ENCODE measurements at places on chromosomes 7 and 10. TPM values are rescaled to one million over a fixed set of nuclear protein-coding genes. Genes with fewer than 3 reads are reported as not detected.

The RBM48 gene
- total RNA-seq, result 15.9 TPM

- no peak for DNase-seq
These were observed 500.9 kb downstream of the NEBL start for GRCh38 chr10:20396205-20396604.

DNA sequence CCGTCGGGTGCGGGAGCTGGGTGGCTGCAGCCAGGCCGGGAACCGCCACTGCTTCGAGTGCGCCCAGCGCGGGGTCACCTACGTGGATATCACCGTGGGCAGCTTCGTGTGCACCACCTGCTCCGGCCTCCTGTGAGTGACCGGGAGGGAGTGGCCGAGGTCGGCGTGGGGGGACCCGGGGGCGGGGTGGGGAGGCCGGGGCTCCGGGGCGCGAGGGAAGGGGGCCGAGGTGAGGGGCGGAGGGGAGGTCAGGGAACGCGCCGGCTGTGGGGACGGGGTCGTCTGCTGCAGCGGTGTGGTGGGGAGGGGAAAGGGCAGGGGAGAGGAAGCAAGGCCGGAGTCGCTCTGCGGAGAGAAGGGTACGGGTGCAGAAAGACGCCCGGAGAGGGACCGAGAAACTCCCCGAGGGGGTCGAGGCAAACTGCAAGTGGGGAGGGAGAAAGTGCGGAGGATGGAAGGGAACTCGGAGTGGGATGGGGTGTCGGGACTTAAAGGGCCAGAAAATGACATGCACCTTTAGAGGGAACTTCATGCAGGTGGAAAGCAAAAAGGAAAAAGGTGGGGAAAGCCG, 518 bp downstream of the AGFG2 start:
- no peak for DNase-seq

DNA sequence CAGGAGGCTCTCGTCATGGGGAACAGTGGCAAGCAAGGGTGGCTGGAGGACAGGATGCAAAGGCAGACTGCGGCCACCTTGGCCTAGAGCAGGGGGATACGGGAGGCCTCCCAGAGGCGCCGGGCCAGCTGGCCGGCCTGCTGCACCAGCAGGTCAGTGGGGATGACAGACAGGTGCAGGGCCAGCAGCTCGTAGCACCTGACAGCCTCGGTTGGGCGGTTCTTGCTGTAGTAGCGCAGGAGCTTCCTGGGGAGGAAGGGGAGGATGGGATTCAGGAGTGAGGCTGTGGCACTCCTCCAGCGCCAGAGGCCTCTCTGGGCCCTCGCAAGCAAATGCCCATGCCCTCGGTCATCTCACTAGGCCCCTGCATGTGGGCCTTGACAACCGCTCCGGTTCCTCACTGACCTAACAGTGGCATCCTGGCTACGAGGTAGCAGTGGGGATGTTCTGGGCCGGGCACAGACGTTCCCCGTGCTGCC, 2.5 kb upstream of the PYROXD2 start:
- DNase-seq, result no peak

- DNase-seq, result peak; percentile 52
These were observed 180.5 kb upstream of the ASAH2 start for GRCh38 chr10:50431791-50432190.

The SEMA3D gene
- 0.20 TPM for total RNA-seq

The MBL2 gene
- total RNA-seq, result not detected

DNA sequence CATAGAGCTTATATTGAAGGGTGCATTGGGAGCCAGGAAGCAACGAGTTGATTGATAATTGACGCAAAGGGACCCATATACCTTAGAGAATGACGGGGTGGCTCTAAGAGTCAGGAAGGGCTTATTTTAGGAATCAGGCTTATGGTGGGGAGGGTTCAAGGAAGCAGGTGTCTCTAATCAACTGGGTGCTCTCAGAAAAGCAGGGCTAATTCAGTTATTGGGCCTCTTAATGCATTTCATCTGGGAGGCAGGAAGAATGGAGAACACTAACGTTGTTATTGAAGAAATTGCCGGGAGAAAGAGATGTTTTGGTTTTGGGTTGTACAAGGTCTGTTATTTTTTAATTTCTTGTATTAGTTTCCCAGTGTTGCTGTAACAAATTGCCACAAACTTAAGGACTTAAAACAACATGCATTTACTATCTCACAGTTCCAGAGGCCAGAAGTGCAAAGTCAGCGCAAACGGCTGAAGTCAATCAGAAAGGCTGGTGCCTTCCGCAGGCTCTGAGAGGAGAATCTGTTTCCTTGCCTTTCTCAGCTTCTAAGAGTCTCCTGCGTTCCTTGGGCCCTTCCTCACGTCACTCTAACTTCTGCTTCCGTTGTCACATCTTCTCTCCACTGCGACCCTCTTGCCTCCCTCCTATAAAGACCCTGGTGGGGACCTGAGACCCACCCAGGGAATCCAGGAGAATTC, 328.4 kb upstream of the C7orf33 start:
- no peak for DNase-seq

The ZNF107 gene
- 8.1 TPM for total RNA-seq

- DNase-seq, result peak; percentile 23
These were observed 32.5 kb upstream of the EIF4H start for GRCh38 chr7:74141705-74142104.

GRCh38 chr7:2638224-2638991, 6.6 kb downstream of the TTYH3 start:
- DNase-seq, result no peak

DNA sequence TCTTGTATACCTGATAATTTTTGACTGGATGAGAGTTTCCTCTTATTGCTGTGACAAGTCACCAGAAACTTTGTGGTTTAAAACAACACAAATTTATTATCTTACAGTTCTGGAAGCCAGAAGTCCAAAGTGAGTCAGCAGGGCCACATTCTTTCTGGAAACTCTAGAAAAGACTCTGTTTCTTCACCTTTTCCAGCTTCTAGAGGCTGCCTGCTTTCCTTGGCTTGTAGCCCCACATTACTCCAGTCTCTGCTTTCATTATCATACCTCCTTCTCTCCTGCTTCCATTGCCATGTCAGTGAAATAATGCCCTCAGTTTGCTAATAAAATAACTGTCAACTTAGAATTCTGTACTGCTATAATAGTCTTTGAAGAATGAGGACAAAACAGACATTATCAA, 65.3 kb downstream of the VCL start:
- no peak for DNase-seq

- no peak for DNase-seq
These were observed 1.8 kb downstream of the HNRNPF start for GRCh38 chr10:43407148-43407575.

DNA sequence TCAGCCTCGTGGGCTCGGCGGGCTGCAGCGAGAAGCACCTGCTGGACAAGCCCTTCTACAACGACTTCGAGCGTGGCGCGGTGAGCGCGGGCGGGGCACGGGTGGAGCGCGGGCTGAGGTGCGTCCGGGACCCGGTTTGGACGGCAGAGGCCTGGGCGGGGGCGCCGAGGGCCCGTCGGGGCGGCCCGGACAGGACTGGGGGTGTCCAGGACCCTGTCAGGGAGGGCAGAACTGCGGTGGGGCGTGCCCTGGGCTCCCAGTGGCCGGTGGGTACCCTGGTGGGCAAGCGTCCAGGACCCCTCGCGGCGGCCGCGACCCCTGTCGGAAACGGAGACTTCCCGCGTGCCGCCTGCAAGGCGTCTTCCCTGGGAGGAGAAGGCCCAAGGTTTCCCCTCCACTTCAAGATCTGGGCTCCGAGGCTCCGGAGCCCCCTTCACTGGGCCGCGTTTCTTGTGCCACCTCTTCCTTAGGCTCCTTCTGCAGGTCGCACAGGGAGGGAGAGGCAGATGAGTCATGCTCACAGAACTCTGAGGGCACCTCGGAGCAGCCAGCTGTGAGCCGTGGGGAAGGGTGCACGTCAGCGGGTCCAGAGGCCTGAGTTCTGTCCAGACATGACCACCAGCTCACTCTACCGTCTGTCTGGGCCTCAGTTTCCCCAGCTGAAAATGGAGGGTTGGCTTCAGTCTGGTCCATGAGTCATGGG, 485 bp downstream of the ALOX5 start:
- DNase-seq, result peak; percentile 54

The CADPS2 gene
- 8.7 TPM for total RNA-seq

- no peak for DNase-seq
These were observed 106.4 kb downstream of the CH25H start for GRCh38 chr10:89100680-89101079.

The CRTAC1 gene
- total RNA-seq, result 0.17 TPM

The LMOD2 gene
- total RNA-seq, result not detected

The PVRIG gene
- not detected for total RNA-seq

- peak; percentile 7 for DNase-seq
These were observed 1.5 kb upstream of the GRIFIN start for GRCh38 chr7:2477447-2478398.

DNA sequence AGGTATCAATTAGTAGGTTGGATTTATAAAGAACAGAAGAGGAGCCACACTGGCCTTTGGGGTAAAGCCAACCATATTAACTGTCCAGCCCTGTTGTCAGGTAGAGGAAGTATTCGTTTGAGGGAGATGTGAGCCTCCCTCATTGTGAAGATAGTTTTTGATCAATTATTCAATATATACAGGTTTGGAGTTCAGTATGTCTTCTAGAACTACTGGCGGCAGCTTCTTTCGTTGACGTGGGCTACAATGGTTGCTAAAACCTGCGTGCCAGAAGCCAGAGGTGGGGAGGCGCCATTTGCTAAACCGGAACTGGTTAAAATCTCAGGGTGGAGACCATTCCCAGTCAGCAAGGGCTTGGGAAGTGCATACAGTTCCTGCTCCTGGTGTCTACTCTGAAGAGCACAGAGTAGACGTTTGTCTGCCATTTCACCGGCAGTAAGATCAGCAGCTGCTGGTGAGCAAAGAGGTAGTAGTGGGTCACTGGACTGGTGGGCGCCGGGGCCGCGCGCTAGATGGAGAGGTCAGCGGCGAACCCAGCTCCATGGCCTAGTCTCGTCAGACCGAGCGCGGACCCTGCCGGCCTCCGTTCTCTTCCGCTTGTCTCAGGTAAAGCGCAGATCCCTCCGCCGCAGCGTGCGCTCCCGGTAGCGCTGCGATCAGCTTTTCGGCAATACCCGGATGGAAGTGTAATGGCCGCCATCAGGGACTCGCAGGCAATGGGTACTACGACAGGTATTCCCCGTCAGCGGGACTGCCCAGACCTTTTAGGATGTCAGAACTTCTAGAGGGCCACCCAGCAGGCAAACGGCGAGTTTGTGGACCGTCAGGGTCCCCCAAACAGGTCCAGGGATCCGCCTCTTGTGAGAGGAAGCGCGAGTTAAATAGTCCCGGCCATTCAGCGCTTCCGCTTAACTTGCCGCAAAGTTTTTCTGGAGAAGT, at the start of gene ZNF518A:
TSS of gene ZNF518A (plus strand) at position 911 of the 939 bp plus-strand sequence. CDS start 26,026 bp downstream, outside the sequence.
- DNase-seq, result peak; percentile 85

DNA sequence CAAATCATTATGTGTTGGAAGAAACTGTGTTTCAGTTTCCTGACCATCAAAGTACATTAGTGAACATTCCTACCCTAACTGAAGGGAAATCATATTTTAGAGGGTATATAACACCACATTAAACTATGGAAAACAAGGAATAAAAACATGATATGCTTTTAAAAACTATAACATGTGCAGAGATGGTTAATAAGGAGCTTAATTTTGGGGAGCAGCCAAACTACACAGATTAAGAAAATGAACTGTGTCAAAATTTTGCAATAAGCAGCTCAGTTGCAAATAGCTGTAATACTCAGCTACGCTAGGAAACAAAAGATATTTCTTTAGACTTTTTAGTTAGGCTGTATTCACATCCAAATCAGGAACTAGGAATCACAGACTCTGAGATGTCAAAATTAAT, 1115.7 kb upstream of the CELF2 start:
- DNase-seq, result no peak

DNA sequence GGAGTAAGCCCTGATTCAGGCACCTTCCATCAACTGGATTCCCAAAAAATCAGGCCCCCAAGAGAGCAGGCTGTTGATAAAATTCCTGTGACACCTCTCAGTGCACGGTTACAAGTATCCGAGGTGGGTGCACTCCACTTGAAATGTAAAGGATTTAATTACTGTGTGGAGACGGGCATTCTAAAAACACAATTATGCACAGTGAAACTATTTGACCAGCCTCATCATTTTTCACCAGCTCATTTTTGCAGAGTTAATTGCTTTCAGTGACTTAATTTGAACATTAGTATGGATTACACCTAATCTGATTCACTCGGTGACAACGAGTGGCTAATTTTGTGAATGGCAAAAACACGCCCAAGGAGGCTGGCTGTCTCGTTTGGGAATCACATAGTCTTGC, 2.3 kb downstream of the FOXL3 start:
- DNase-seq, result no peak

DNA sequence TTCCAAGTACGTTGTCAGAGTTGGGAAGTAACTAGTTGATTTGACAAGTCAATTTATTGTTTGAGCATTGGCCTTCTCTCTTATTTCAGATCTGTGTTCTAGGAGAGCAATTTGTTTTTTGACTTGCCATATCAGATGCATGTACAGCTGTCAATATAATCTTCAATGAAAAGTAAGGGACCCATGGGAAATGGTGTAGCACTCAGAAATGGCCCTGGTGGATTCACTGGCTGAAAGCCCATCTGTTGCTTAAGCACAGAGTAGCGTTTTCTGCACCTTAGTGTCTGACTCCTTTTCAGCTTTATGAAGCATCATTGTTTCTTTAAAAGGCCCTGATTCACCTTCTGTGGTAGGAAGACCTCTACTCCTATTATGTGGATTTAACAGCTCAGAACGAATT, 10.2 kb downstream of the GARS1 start:
- no peak for DNase-seq

The KCNIP2 gene
- not detected for total RNA-seq

GRCh38 chr10:85863301-85864172, 503.1 kb downstream of the GRID1 start:
- DNase-seq, result no peak

GRCh38 chr10:89805599-89806013, 104.2 kb downstream of the KIF20B start:
- DNase-seq, result no peak

DNA sequence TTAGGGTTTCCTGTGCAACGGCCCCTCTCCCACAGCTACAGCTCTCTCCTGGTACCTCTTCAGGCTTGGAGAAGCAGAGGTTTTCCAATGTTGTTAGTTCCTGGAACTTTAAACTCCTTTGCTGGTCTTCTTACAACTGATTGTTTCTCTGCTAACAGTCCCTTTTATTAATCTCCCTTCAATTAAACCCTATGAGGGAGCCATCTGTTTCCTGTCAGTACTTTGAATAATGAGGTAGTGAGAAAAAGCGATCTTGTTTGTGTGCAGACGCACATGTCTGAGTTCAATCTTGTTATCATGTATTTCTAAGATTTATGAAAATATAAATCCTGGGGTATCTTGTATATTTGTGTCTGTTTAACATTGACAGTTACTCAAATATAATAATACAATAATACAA, 102.4 kb downstream of the MDFIC start:
- DNase-seq, result no peak

DNA sequence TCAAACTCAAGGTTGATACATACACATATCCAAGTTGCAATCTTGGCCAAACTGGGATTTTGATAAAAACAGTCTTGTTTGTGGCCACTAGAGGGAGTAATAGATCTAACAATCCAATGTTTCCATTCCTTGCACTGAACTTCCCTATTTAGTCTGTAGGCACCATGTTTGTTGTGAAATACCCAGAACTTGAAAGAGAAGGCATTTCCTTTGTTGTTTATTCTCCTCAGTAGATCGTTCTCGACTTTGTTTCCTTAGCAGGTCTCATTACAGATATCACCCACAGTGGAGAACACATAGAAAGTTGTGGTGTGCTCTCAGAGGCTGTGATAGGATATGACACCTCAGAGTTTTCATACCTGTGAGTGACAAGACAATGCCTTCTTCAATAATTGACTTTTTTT, 70.3 kb upstream of the MXI1 start:
- peak; percentile 87 for DNase-seq

- DNase-seq, result no peak
These were observed 60.6 kb downstream of the ACADSB start for GRCh38 chr10:123069246-123069986.

- DNase-seq, result no peak
These were observed 169.3 kb downstream of the USP6NL start for GRCh38 chr10:11442001-11442773.

Measured in renal cortical epithelial cell (primary cell).